ENCODE measurements at places on chromosomes 1 and 21.

DNA sequence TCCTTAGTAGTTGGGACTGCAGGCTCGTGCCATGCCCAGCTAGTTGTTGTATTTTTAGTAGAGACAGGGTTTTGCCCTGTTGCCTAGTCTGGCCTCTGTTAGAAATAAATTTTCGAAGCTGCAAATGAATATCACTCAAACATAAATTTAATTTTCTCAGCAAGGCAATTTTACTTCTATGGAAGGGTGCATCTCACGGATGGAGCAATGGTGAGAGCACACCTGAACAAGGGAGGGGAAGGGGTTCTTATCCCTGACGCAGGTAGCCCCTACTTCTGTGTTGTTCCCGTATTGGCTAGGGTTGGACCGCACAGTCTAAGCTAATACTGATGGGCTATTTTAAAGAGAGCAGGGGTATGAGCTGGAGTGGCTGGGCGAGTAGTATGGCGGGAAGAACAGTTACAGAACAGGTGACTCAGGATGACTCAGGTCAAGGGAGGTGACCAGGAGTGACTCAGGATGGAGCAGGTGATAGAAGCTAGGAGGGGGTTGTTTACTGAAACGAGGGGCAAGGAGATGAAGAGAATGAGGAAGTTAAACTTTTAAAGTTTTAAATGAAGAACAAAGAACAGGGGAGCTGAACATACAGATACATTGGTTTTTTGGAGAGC lies 7.5 kb downstream of the MDM4 start:
- no peak for DNase-seq

- no peak for DNase-seq
These were observed 7.7 kb downstream of the PDZK1IP1 start for GRCh38 chr1:47181955-47182675.

GRCh38 chr1:55021942-55022546 lies 17.3 kb upstream of the PCSK9 start:
- peak; percentile 21 for DNase-seq

DNA sequence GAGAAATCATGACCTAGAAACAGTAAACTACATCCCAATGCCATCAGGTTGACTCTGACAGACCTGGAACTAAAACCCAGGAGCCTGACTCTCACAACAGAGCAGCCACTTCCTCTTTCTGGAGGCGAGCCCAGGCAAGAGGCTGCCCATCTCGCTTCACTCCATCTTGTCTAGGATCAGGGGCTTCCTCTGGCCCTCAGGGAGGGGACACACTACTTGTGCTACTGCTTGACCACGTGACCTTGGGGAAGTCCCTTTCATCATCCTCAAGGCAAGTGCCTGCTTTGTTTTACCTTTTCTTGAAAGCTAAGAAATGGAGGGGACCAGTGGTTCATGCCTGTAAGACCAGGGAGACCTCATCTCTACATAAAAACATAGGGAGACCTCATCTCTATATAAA lies 2.6 kb upstream of the TENT5B start:
- no peak for DNase-seq

DNA sequence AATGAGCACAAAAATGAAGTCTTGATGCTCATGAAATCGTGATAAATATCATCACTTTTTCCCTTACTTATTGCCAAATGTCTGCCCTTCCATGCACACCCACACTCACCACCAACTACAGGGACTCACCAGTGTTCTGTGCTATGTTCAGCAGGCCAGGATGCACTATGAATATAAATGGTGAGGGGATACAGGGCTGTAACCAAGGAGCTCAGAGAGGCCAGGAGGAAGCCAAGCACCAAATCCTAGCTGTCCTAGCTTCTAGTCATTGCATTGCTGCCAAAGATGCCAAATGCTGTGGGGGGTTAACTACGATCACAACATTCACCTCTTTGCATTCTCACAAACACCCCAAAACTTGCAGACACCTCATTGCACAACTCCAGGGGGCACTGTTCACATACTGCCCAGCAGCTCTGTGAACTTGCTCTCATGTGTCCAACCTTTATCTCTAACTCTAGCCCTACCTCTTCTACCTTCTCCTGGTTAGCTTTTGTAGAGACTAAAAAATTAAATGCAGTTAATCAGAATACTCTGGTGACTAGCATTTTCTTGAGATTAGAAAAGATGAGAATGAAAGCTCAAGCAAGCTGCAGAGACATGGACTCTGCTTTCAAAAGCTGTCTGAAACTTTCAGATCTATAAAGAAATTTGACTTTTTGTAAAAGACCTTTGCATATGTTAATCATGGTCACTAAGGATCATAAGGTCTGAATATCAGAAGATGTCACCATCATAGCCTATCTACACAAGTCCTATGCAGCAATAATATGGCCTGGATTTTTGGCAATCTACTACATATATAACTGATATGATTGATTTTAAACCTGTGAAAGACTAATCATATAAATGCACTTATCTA lies 13.9 kb upstream of the KIF14 start:
- DNase-seq: no peak

DNA sequence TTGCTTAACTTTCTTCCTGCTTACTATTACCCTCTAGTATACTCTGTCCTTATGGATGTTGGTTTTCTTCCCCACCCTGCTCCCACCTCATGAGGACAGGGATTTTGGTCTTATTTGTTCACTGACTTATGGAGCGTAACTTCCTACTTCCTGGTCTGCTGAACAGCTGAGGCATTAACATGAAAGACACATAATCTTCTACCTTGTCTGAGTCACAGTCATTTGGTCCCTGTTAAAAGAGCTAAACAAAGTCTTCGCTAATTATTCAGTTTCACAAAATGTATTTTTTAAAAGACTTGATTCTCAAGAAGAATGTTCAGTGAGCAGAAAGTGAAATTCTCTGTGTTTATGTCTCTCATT lies 18.5 kb downstream of the RNASEL start:
- no peak for DNase-seq

- no peak for DNase-seq
These were observed 151.5 kb upstream of the BACE2 start for GRCh38 chr21:41016472-41016871.

DNA sequence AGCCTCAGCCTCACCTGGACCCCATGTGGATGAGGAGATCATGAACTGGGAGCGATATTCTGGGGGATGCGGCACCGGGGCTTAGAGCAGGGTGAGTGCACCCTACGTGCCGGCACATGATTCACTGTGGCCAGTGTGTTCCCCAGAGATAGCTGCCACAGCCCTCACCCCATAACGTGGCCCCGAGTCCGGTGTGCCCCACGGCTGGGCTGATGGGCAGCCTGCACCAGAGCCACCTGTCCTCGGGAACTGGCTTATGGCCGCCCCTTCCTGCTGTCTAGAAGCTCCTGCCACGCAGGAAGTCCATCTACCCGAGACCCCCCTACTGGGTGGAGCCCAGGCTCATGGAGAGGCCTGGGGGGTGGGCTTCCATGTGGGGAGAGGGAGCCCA lies 39.1 kb upstream of the SLC19A1 start:
- DNase-seq: no peak

DNA sequence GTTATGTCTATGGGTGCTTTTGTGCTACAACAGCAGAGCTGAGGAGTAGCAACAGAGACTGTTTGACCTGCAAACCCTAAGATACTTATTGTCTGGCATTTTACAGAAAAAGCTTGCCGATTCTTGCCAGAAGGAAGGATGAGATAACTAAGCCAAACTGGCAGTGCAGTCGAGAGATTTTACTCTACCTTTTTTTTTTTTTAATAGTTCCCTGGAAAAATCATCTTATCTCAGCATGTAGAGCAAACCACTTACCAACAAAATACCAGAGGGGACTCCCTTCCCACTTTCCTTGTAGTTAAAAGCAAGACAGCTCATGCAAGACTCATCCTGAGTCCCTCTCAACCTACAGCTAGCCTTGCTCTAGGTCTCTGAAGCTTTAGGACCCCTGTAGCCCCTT lies 132.9 kb downstream of the SYT2 start:
- DNase-seq: no peak

- DNase-seq: peak; percentile 7
These were observed 51.1 kb upstream of the CFHR3 start for GRCh38 chr1:196723325-196724185.

DNA sequence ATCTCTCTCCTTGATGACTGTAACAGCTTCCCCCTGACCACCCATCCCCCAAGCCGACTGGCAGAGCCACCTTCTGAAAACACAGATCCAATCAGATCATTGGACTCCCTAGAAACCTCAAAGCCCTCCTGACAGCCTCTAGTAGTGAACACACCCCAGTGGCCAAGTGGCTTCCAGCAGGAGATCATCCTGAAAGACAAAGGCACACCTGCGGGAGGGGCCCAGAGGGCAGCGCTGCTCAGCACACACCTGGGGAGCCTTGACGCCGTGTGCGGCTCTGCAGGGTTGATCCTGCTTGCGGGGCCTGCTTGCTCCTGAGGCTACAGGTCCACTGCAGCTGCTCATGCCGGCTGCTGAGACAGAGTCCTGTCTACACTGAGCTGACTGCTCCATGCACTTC lies 41.5 kb downstream of the SLC66A1 start:
- DNase-seq: no peak

- DNase-seq: no peak
These were observed 644.0 kb downstream of the PTPRC start for GRCh38 chr1:199282751-199283305.

GRCh38 chr21:33657124-33657820 lies 15.0 kb downstream of the ITSN1 start:
- DNase-seq: no peak

DNA sequence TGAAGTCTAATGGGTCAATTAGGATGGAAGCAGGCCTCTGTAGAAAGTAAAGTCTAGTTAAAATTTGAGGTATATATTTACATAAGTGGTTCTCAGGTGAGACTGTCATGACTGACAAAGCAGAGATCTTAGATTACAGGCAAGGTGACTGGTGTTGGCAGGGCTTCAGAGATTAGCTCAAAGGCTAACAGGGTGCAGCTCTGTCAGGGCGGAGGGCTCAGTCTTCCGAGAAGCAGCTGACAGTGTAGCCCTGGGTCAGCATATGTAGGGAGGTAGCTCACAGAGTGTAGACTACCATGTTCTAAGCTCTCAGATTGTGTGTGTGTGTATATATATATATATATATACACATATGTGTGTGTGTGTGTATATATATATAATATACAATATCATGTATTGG lies 54.7 kb downstream of the RBM11 start:
- no peak for DNase-seq

- no peak for DNase-seq
These were observed 17.0 kb downstream of the PROX1 start for GRCh38 chr1:214004795-214005194.

- no peak for DNase-seq
These were observed 56.0 kb upstream of the DSCAM start for GRCh38 chr21:40902993-40903392.

GRCh38 chr1:55474168-55474786 lies 259.1 kb upstream of the USP24 start:
- no peak for DNase-seq

- no peak for DNase-seq
These were observed 37.3 kb upstream of the RHOU start for GRCh38 chr1:228698017-228698329.

GRCh38 chr1:207024202-207025145 lies 8.1 kb downstream of the C1orf116 start:
- DNase-seq: peak; percentile 22

Measured in stimulated activated CD4-positive, alpha-beta T cell treated with anti-CD3 and anti-CD28 coated beads, TNF-alpha, amount 100 ng/mL, for 24 hours (primary cell).